Nephron progenitor cell (in vitro differentiated cells): ENCODE measurements at places on chromosomes 1 and 21.

DNA sequence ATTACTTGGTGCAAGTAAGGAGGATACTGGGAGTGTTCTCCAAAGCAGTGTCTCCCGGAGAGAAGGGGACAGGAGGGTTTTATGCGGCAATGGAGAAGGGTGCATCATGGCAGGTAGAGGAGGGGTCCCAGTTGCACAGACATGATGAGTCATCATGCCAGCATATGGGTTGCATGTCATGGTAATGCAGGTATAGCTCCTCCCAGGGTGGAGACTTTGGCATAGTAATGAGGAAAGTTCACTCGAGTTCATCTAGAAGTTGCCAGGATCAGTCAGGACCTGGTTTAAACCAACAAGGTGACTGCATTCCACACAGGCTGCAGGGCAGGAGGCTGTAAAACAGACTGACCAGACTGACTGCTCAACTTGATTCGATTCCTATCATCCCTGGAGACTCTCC lies 355.7 kb upstream of the DUSP10 start:
- no peak for DNase-seq

GRCh38 chr21:42532466-42533181 lies 19.0 kb downstream of the SLC37A1 start:
- no peak for DNase-seq

- no peak for DNase-seq
These were observed 953 bp upstream of the NDUFS2 start for GRCh38 chr1:161200992-161201835.

GRCh38 chr1:33654267-33654834 lies 181.9 kb downstream of the ZSCAN20 start:
- peak; percentile 31 for DNase-seq

GRCh38 chr1:24702511-24703293 lies 42.5 kb upstream of the CLIC4 start:
- no peak for DNase-seq

GRCh38 chr21:37450445-37450941 lies 83.9 kb downstream of the DYRK1A start:
- DNase-seq = no peak

DNA sequence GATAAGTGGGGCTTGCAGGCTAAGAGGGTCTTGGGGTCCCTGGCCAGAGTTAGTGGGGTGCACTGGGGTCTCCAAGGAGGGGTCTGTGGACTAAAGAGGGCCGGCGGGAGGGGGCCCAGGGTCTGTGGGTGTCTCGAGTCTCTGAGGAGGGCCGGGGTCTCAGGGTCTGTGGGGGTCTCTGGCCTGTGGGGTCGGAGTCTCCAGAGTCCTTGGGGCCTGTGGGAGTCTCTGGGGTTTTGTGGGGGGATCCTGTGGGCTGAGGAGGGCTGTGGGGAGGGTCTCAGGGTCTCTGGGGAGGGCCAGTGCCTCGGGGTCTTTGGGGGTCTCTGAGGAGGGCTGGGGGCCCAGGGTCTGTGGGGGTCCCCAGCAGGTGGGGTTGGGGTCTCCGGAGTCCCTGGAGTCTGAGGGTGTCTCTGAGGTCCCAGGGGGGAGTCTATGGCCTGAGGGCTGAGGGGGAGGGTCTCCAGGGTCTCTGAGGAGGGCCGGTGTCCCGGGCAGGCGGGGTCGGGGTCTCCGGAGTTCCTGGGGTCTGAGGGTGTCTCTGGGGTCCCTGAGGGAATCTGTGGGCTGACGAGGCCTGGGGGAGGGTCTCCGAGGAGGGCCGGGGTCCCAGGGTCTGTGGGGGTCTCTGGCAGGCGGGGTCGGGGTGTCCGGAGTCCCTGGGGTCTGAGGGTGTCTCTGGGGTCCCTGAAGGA lies 628 bp upstream of the PLEKHM2 start:
- DNase-seq = no peak

- no peak for DNase-seq
These were observed 56.7 kb downstream of the PTPN14 start for GRCh38 chr1:214494706-214495105.

GRCh38 chr1:24939675-24940193 lies 9.7 kb upstream of the RUNX3 start:
- DNase-seq = no peak

DNA sequence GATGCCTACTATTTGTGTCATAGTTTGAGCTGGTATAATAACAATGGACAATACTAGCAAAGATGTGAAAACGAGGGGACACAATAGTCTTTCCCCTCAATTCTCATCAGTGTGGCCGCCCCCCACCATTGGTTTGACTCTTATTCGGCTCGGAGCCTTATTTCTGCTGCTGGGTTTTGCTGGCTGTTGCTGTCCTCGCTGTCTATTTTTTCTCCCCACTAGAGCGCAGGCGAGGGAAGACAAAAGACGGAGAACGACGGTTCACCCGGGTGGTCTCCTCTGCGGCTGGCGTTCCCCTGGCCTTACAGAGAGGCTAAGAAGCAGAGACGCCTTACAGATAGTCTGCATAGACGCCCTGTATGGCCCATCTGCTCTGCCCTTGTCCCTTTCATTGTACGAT lies 19.4 kb downstream of the CLIC6 start:
- DNase-seq = no peak

DNA sequence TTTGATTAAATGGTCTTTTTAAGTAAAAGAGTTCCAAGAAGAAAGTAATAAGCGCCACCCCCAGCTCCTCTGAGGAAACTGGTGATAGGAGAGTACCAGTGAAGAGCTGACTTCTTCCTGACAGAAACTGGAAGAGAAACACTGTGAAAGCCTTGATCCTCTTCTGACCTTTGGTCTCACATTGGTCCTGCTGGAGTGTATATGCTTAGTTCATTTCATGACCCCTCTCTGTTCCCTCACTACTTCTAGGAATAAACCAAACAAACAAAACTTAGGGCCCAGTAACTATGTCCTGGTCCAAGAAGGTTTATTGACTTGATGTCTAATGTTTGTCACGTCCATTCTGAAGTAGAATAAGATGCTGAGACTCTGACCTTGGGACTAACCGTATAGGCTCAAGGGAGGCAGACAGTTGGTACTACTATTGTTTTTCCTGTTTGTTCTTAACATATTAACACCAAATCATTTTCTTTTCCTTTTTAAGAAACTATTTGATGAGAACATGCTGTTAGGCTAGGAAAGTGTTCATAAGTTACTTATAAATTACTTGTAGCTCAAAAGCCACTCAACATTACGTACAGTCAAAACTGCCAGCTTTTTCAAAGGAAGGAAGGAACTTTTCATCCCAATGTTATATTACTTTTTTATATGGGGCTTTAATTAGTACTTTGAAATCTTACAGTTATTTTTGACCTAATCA lies 57.9 kb downstream of the MIER1 start:
- no peak for DNase-seq

DNA sequence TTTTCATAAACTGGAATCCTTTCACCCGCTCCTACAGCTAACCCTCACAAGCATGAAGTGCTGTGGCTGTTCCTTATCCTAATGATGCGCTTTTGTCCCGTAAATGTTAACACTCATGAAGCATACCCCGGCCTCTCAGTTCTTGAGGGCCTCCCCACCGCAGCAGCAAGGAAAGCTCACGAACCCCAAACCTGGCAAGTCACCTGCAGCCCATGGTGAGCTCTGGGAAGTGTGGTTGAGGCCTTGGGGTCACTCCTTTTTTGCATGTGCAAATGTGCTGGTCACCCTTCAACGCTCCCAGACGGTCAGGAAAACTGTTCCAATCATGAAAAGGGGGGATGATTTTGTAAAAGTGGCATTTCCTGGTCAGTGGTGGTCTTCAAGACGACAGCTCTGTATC lies 124.6 kb downstream of the PRDM2 start:
- no peak for DNase-seq

- no peak for DNase-seq
These were observed 169.3 kb upstream of the USP25 start for GRCh38 chr21:15560383-15561056.

DNA sequence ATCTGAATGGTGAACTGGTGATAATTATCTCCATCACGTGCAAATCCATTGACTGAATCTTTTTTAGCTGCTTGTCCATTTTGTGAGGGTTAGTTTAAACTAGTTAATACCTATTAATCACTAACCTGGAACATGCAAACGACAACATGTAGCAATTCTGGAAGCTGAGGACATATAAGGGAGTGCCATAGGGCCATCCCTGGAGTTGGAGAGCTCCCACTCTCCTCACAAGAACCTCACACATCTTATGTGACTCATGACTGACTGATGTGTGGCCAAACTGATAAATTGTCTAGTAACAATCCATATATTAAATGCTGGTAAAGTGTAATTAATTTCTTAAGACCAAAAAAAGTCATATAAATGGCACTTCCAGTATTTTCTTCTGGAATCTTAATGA lies 62.9 kb upstream of the HOOK1 start:
- DNase-seq = no peak

DNA sequence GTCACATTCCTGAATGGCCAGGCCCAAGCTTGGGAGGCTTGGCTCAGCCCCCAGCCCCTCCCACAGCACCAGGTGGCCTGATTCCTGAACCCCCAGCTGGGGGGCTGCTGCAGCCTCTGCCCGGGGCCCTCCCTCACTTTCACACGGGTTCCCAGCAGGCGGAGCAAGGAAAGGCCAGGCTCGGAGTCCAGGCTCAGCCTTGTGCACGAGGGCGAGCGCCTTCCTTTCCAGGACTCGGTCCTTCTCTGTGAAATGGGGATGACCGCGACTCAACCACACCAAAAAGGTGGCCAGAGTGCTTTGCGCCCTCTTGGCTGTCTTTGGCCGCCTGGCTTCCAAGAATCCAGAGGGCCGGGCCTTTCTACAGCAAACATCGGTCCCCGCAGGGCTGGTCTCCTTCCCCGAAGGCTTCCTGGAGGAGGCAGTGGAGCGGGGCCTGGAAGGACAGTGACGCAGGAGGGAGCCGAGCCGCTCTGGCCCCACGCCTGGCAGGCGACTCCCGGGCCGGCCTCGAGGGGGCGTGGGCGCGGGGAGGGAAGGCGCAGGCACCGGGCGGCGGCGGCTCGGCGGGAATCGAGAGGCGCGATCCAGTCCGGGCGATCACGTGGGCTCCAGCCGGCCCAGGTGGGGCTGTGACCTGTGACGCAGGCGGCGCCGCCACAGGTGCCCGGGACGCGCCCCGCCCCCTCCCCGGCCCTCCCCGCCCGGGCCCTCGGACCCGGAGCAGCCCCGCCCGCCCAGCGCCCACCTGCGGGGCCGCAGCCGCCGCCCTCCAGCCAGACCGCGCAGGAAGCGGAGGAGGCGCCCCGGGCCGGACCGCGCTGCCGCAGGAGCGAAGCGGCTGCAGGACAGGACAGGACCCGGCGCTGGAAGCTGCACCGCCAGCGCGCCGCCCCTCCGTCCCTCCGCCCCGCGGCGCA lies at the start of gene ARHGEF16:
Gene ARHGEF16, plus strand, starts transcription at position 775 of the 920 bp plus-strand sequence. CDS start 8,420 bp downstream, outside the sequence.
- peak; percentile 79 for DNase-seq

DNA sequence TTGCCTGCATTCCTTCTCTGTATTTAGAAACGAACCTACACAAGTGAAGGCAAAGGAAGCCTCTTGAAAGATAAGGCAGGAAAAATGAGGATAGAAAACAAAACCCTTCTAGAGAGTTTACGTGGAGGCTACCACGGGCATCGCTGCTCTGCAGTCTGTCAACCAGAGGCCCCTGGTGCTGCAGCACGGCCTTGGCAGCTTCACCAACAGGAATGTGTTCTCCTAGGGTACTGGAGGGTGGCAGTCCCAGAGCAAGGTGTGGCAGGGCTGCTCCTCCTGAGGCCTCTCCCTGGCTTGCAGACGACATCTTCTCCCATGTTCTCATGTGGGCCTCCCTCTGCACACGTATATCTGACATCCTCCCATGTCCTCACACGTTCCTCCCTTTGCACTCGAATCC lies 57.6 kb upstream of the SAMD11 start:
- no peak for DNase-seq

DNA sequence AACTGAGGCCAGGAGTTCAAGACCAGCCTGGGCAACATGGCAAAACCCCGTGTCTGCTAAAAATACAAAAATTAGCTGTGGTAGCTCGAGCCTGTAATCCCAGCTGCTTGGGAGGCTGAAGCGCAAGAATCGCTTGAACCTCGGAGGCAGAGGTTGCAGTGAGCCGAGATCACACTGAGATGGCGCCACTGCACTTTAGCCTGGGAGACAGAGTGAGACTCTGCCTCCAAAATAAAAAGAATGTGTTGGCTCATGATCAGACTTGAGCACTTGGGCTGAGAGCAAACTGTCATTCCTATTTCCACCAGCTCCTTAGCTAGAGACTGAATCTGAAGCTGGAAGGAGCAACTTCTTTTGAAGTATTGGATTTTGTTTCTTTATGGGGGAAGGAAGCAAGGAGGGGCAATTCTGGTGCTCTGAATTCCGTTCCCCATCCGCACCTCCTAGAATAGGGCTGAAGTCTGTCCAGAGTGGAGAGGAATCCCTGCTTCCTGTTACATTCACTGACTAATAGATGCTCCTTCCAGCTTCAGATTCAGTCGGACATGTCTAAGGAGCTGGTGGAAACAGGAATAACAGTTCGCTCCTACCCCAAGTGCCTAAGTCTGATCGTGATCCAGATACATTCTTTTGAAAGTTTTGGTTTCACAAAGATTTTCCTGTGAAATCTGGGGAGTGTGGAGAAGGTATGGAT lies 3.8 kb downstream of the ZNF672 start:
- DNase-seq = peak; percentile 47

GRCh38 chr1:55692726-55693125 lies 477.6 kb upstream of the USP24 start:
- DNase-seq = no peak

DNA sequence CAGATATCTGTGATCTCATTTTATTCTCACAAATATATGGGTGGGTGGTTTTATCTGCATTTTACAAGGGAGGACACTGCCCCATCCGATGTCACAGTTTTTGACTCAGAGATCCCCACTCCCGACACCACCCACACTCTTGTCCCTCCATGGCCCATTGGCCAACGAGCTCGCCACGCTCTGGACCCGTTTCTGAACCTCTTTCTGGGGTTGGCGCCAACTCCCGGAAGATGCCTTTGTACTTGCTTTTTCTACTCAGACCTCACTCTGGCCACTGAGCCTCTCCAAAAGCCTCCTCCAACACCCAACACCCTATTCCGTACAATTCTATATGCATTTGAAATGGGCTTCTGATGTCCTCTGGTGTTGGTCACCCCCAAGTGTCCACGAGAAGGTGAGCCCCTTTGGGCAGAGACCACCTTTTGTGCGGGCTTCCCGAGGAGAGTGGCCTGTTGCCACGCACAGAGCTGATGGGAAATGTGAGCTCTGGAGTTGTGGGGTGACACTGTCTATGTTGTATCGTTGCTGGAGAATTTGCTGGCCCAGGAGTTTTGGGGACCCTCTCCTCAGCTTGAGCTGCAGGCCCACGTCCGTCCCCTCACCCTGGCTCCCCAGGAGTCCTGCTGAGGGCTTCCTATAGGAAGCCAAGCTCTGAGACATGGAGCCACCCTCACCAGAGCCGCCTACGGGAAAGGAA lies 366.9 kb upstream of the VAMP3 start:
- DNase-seq = no peak

GRCh38 chr1:118821801-118822200 lies 166.3 kb downstream of the TBX15 start:
- no peak for DNase-seq

GRCh38 chr1:56452027-56453011 lies 127.0 kb downstream of the PLPP3 start:
- DNase-seq = no peak

- DNase-seq = no peak
These were observed 13.5 kb downstream of the ZYG11A start for GRCh38 chr1:52856026-52856425.

GRCh38 chr1:30377230-30378002 lies 346.0 kb downstream of the MATN1 start:
- no peak for DNase-seq

- DNase-seq = no peak
These were observed 75.6 kb downstream of the MRPS6 start for GRCh38 chr21:34148826-34149558.
